ENCODE measurements at places on chromosomes 2 and 18.
A peak's percentile ranks its signal among the peaks of the same experiment; 100 is the strongest.

- no peak for DNase-seq
Observed at GRCh38 chr2:64947885-64948284, 41.3 kb upstream of the SLC1A4 start.

DNA sequence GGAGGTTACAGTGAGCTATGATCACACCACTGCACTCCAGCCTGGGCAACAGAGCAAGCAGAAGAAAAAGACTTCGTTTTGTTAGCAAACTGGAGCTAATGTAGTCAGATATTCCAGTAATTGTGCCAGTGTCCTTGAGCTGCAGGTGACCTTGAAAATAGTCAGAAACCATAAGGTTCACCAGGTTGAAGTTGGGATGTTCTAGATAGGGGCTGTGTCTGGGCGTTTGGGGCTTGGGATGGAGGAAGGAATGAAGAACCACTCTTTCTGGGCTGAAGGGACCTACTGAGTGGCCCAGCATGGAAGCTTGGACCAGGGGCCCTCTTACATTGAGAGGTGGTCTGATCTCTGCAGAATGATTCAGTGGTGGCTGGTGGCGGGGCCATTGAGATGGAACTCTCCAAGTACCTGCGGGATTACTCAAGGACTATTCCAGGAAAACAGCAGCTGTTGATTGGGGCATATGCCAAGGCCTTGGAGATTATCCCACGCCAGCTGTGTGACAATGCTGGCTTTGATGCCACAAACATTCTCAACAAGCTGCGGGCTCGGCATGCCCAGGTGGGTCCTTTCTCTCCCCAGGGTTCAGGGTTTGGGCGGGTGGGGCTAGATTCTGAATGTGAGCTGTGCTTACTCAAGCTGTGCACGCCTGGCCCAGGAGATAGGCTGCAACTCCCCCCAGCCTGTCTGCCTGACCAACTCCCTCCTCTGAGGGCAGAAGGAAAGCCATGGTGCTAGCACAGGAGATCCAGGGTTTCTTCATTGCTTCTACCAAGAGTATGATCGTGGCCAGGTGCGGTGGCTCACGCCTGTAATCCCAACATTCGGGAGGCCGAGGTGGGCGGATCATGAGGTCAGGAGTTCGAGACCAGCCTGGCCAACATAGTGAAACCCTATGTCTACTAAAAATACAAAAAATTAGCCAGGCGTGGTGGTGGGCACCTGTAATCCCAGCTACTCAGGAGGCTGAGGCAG is 17.1 kb downstream of the CCT7 start:
- no peak for DNase-seq

- no peak for DNase-seq
Observed at GRCh38 chr2:187574969-187575750, 20.9 kb upstream of the TFPI start.

DNA sequence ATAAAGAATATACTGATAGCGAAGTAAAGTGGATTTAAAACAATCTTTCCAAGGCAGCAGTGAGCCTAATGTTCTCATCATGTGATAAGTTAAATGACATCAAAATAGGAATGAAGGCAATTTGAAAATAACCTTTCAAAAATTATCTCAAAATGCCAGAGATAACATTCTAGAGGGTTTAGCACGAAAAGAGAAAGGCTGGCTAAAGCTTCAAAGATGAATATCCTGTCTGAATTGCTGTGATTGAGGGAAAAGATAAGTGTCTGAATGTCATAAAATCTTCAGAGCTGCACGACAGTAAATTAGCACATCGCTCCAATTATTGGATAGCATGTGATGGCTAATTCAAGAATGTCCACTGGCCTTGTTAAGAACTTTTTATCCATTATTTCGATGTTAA is 159.3 kb downstream of the PID1 start:
- DNase-seq, result no peak

DNA sequence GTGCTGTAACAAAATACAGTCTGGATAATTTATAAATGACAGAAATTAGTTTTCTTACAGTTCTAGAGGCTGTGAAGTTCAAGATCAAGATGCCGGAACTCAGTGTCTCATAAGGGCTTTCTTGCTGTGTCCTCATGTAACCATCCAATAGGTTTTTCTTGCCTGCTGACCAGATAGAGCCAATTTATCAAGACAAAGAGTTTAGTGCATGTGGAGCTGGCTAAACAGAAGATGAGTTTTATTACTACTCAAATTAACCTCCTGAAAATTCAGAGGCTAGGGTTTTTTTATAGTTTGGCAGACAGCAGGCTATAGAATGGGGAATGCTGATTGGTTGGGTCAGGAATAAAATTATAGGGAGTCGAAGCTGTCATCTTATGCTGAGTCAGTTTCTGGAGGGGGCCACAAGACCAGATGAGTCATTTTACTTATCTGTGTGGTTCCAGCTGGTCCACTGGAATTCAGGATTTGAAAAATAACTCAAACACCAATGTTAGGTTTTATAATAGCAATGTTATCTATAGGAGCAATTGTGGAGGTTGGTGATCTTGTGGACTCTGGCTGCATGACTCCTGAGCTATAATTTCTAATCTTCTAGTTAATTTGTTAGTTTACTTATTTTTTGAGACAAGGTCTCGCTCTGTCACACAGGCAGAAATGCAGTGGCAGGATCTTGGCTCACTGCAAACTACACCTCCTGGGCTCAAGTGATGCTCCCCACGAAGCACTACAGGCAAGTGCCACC is 3.2 kb upstream of the PDK1 start:
- no peak for DNase-seq

DNA sequence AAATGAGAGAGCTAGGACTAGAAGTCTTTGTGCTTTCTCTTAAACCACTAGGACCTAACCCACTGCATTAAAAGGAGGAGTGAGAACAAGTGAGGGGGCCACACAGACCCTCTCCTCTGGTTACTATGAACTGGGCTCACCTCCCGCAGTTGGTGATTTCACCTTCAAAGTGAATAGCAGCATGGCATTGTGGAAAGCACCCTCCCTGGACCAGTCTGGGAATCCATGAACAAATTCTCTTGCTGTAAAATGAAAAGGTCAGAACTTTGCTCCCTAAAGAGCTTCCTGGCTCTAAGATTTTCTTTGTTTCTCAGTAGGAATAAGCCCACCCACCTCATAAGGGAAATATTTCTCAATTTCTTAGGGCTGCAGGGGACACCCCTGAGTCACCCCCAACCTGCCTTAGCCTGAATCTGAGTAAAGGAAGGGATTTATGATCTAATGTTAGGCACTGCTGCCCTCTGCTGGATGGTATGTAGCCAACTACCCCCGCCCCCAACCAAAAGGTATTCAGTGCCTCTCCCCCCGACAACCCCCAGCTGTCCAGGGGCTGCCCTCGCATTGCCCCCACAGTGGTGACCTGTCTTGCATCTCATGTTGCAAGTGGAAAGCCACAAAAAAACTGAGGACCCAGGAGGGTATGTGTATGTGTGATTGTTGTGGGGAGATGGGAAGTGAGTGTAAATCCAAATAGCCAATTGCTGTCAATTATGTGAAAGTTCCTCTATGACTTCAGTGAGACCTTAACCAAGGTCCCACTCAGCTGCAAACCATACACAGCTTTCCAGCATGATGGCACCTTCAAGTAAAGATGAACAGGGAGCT is 230.9 kb upstream of the SLC14A2 start:
- DNase-seq, result peak; percentile 1

DNA sequence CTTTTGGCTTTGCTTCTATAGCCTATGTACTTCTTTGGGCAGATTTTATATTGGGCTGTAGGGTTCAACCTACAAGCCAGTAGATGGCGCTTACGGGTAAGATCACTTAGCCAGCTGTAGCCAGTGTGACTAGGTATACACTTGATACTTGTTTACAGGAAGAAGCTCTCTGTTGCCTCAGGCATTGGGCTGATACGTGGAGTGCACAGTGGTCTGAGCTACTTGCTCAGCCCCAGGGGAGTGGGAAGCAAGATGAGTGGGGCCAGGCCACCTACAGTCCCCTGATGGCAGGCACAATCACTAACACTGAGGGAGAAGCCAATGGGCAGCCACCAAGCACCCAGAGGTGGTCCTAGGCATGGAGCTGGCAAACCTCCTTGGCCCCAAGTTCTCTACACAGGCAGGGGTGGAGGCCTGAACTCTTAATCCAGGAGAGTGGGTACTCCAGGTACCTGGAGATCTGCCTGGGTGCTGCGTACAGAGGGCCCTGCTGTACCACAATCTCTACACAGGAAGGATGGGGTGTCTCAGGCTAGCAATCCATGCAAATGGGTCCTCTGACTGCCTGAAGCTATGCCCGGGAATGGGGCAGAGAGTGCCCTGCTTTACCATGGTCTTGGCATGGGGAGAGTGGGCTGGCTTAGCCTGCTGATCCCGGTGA is 122.2 kb downstream of the NCOA1 start:
- peak; percentile 1 for DNase-seq

DNA sequence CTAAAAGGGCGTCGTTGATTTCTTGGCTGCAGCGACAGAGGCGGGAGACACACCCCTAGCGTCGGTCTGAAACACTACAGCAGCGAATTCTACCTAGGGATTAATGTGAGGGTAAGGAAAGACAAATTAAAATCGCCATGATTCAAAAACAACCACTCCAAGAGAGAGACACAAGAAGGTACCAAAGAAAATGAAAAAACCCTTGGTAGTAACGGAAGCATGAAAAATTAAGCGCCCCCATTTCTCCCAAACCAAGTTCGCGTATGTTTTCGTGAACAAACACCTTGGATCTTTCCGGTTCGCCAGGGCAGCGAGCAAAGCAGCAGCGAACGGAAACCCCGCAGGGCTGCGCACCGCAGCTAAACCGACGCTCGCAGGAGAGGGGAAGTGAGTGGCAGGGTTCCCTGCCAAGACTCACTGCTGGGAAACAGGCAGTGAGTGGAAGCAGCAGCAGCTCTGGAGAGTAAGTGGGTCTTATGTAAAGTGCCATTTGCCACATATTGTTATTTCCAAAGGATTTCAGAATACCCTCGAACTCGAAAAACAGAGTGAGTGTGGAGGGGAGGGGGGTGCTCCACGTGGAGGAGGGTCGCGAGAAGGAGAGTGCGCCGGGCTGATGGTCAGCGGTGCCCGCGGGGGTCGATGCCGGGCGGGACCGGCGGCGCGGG is 1.0 kb downstream of the PPP3R1 start:
- DNase-seq, result peak; percentile 71

DNA sequence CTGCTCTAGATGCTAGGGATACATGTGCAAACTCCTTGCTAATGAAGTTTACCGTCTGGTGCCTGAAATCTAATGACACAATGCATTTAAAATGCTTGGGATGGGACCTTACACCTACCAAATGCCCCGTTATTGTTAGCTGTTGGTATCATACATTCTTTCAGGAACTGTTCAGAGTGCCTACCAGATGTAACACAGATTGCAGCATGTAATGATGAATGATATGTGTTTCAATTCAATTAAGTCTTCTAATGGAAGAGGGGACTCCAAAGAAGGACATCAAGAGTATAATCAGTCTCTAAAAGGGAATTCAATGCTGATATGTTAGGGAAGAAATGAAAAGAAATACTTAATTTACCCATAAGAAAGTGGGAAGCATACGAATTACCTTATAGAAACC is 3.2 kb downstream of the LYPD6 start:
- DNase-seq, result no peak

DNA sequence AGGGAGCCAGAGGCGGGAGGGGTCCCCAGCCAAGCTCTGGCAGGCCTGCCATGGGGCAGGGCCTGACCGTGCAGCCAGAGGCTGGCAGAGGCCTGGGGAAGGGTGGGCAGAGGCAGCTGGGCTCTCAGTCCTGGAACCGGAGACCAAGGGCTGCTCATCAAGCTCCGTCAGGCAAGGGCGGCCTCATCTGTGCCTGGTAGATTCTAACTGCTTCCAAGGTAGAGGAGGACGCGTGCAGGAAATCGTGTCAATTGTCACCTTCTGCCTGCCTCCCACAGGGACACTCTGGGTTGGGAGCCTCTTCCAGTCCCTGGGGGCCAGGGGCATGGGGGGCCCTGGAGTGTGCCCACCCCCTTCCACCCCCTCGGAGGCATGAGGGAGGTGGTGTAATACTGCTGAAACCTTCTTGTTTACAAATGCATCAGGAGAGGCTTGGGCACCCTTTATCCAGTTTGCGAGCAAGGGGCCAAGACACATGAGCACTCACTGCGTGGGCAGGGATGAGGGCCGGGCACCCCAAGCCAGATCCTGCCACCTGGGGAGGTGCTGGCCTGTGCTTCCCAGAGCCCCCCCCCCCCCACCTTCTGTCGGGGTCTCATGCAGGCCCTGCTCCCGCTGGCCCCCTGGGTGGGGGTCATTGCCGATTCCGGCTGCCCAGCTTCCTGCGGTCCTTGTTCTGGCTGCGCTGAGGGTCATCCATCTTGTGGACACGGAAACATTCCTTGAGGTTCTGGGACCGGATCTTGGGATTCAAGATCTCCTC is 9.0 kb downstream of the SNORC start:
- no peak for DNase-seq

GRCh38 chr18:76507830-76508385 is 12.9 kb upstream of the ZNF516 start:
- DNase-seq, result no peak

- no peak for DNase-seq
Observed at GRCh38 chr2:104887676-104888075, 33.8 kb downstream of the POU3F3 start.

- DNase-seq, result no peak
Observed at GRCh38 chr2:109331081-109331480, 202.1 kb downstream of the SH3RF3 start.

- DNase-seq, result no peak
Observed at GRCh38 chr2:234571620-234572407, 74.9 kb upstream of the ARL4C start.

- DNase-seq, result peak; percentile 36
Observed at GRCh38 chr2:157898591-157898996, 22.5 kb upstream of the ACVR1 start.

DNA sequence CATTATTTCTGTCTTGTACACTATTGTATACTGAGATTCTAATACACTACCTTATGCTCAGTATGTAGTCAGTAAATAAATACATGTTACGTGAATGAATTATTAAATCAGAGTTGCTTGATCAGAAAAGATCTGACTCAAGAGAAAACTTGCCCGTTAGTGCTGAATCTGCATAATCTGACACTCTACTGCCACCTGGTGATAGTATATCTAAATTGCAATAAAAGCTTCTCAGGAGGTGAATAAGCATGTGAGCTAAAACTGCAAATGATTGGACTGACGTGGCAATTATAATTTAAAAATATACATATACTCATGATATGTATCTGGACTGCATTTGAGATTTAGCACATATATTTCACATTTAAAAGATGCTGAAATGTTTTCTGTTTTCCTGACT is 70.4 kb downstream of the KIAA1328 start:
- no peak for DNase-seq

DNA sequence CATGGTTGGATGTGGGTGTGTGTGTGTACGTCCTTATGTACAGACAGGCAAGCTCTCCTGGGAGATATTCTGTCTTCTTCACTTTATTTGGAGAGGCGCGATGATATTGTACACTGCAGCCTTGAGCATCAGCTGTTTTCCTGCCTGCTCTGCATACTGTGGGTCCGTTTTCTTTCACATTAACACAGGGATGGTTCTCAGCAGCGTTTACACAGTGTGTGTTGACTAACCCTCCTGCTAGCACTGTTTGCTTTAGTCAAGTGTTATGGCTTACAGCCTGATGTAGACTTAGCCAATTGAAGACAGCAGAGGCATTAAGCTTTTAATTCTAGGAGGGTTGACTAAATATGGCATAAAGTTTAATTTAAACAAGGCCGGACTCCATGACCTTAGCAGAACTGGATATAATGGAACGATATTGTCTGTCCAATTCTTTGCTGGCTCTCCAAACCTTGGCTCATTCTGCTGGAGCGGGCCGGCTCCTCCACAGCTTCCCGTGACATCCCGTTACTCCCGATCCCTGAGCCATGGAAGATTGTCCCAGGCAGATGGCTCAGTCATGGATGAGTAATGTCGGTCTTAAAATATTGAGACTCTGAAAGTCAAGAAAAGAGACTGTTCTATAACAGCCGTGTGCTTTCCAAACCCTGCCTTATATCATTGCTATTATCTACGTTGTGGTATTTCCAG is 134.7 kb downstream of the TPGS2 start:
- no peak for DNase-seq

GRCh38 chr2:120496235-120496634 is 150.3 kb downstream of the INHBB start:
- DNase-seq, result no peak
